ENCODE measurements at places on chromosomes 1 and 21.

- no peak for DNase-seq
Observed at GRCh38 chr1:39130325-39130724, 74.2 kb upstream of the MACF1 start.

GRCh38 chr1:154151311-154151710, 3.6 kb downstream of the NUP210L start:
- no peak for DNase-seq

DNA sequence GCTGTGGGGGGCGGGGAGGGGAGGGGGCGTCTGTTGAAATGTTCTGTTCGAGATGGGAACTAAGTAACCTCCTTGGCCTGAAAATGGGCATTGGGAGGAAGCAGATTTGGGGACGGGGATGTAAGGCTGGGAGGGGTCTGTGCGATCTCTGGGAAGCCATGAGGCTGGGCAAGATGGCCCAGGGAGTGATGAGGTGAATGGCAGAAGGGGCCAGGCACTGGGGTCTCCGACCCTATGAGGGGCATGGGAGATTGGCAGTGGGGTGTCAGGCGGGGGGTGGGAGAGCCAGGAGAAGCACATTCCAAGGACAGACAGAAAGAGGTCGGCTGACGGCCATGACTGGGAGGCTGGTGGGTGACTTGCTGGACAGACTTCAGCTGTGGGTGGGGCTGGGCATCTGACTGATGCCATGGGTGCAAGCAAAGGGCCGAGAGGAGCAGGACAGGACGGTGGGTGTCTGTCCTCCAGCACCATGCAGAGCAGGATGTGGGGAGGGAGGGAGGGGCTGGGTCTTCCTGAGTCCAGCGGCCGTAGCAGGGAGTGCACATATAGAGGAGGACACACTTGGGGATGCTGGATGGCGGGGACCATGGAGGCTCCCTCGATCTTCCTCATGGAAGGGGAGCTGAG, 30.0 kb upstream of the COL18A1 start:
- DNase-seq: no peak

GRCh38 chr1:199619223-199619622, 408.3 kb upstream of the NR5A2 start:
- no peak for DNase-seq

DNA sequence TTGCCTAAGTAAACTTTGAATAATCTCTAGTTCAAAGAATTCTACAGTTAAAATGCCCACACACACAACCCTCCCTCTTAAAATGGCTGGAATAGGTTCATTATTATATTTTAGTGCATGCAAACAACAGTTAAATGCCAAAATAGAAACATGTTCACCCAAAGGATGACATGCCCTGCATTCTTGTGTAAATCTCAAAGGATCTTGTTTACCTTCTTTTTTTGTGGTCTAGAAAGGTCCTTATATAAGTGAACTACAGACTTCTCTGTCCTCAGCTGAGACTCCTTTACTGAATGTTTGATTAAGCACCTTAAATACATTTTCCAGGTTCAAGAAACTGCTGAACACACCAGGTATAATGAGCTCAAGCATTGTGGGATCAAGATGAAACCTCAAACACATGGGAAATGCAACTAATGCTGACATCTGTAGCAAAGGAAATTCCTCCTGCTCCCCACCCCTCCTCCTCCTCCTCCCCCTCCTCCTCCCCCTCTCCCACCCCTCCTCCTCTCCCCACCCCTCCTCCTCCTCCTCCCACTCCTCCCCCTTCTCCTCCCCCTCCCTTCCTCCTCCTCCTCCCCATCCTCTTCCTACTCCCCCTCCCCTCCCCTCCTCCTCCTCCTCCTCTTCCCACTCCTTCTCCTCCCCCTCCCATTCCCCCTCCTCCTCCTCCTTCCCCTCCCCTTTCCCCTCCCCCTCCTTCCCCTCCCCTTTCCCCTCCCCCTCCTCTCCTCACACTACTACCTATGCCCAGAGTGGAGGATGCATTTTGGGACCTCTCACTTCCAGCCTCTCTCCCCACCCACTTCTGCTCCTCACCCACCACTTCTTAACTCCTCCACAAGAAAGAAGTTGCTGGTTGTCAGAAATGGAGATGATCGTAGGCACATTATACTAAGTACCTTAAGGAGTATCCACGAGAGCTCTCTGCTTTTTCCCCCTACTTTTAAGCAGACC, 233.9 kb downstream of the MRPL39 start:
- no peak for DNase-seq

Data from right renal pelvis (tissue), 4 donors.